Activated T-helper 1 cell treated with anti-CD3 and anti-CD28 coated beads, Interleukin-2, amount 50 U/mL, for 16 hours (primary cell): ENCODE measurements at places on chromosomes 5 and 9.

DNA sequence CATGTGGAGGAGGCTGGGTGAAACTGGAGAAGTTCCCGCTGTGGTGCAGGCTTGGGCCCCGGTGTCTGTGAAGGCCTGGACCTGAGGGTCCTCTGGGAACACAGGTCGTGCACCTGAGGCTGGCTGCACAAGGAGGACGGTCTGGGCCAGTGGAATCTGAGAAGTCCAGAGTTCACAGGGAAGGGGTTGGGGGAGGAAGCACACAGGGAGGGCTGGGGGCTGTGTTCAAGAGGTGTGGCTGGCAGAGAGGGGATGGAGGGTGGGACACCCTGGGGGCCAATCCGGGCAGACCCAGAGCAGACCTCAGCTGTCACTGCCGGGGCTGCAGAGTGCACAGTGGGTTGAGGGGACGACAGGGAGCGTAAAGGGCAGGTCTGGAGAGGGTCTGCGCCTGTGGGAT, 2.6 kb downstream of the SLC9A3 start:
- no peak for DNase-seq

DNA sequence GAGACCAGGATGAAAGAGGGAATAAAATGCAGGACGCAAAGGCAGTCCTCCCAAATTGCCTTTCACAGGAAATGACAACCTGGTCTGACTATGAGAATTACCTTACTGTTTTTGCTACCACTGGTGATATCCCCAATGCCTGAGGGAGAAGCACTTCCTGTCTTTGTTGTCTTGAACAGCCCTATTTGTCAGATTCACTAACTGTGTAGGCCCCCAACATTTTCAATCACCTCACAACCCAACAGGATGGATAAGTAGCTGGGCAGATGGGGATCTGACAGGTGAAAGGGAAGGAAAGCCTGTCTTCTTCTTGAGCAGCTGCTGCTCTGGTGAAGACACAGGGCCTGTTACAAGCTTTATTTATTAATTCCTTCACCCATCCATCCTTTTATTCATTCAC, 9.7 kb downstream of the ESM1 start:
- no peak for DNase-seq

DNA sequence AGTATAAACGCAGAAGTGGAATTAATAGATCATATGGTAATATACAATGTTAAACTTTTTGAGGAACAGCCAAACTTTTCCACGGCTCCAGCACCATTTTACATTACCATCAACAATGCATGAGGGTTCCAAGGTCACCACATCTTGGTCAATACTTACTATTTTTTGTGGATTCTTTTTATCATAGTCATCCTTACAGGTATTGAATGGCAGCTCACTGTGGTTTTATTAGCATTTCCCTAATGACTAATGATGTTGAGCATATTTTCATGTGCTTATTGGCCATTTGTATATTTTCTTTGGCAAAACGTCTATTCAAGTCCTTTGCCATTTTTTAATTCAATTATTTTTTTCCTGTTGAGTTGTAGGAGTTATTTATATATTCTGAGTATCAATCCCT, 14.1 kb upstream of the RAPGEF6 start:
- no peak for DNase-seq

GRCh38 chr5:31357038-31357437, 163.6 kb downstream of the CDH6 start:
- DNase-seq, result no peak

DNA sequence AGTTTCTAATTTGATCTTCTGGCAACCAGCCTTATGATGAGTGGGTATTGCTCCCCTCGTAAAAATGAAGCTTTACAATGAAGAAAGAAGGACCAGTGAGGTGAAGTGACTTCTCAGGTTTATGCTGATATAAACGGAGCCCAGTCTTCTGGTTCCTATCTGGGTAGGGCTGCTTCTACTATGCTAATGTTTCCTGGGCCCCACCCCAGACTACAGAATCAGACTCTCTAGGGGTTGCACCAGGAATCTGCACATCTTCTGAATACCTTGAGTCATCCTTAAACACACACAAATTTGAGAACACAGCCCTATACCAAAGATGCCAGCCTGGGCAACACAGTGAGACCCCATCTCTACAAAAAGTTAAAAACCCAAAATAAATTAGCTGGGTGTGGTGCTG, 16.2 kb downstream of the BTF3 start:
- DNase-seq, result no peak

DNA sequence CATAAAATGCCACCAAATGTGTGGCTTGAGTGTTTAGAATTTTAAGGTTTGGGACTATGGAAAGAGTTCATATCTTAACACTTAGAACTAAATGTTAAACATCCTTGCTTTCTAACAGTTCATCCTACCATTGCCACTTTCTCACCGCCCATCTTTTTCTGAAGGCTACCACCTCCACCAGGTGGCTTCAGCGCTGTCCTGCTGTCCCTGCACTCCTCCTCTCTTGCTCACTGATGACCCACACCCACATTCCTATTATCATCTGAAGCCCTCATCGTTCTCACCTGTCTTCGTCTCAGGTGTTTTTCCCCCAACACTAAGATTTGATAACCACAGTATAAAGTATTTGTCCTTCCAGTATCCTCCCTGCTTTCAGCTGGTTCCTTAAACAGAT, 7.4 kb downstream of the MEGF10 start:
- DNase-seq, result no peak

DNA sequence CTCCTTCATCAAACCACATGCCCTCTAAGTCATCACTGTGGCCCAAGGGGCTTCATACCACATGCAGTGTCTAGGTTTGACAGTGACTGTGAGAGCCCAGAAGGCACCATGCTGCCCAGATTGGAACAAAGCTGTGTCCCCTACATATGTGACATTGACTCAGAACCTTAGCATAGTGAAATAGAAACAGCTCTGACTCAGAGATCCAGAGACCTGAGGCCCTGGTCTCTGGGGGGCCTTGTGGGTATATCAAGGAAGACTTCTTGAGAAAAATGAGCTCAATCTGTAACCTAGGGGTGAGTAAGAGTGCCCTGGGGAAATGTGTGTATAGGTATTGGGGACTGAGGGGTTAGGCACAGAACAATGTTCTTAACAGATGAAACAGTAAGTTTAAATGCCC, 7.1 kb upstream of the ENTREP1 start:
- no peak for DNase-seq

- DNase-seq, result no peak
These were observed 120.2 kb upstream of the RASA1 start for GRCh38 chr5:87147441-87147840.
